ENCODE measurements at places on chromosomes 7 and 10. TPM values are rescaled to one million over a fixed set of nuclear protein-coding genes. Genes with fewer than 3 reads are reported as not detected.

SPDYE9 gene
- polyA plus RNA-seq: not detected

RHBDD2 gene
- 30.5 TPM for polyA plus RNA-seq

TRRAP gene
- polyA plus RNA-seq: 14.3 TPM

CNPY1 gene
- not detected for polyA plus RNA-seq

TRIM50 gene
- 0.13 TPM for polyA plus RNA-seq

CASTOR2 gene
- polyA plus RNA-seq: 0.11 TPM

ENKUR gene
- 0.22 TPM for polyA plus RNA-seq

RINT1 gene
- 16.0 TPM for polyA plus RNA-seq

CYP2C19 gene
- polyA plus RNA-seq: not detected

HMX3 gene
- not detected for polyA plus RNA-seq

SLC18A2 gene
- polyA plus RNA-seq: 0.03 TPM

ADIRF gene
- 84.5 TPM for polyA plus RNA-seq

BICC1 gene
- 1.0 TPM for polyA plus RNA-seq

CALCR gene
- not detected for polyA plus RNA-seq

PIK3CG gene
- polyA plus RNA-seq: 1.3 TPM

TUBAL3 gene
- not detected for polyA plus RNA-seq

CREB5 gene
- polyA plus RNA-seq: 4.1 TPM

ELMO1 gene
- 26.0 TPM for polyA plus RNA-seq

CRHR2 gene
- polyA plus RNA-seq: not detected

UCN3 gene
- polyA plus RNA-seq: not detected

TFR2 gene
- 1.8 TPM for polyA plus RNA-seq

ASB10 gene
- not detected for polyA plus RNA-seq

ASB15 gene
- 0.03 TPM for polyA plus RNA-seq

FASTK gene
- polyA plus RNA-seq: 83.9 TPM

DNAH11 gene
- 0.32 TPM for polyA plus RNA-seq

CPXM2 gene
- 7.0 TPM for polyA plus RNA-seq

SPDYE2 gene
- not detected for polyA plus RNA-seq

Measured in spleen (tissue), 13 donors.